ENCODE measurements at places on chromosomes 1 and 21.

GRCh38 chr1:28322194-28322593, 6.6 kb upstream of the MED18 start:
- no peak for DNase-seq

GRCh38 chr1:57796616-57797015, 372.8 kb upstream of the DAB1 start:
- DNase-seq = no peak

DNA sequence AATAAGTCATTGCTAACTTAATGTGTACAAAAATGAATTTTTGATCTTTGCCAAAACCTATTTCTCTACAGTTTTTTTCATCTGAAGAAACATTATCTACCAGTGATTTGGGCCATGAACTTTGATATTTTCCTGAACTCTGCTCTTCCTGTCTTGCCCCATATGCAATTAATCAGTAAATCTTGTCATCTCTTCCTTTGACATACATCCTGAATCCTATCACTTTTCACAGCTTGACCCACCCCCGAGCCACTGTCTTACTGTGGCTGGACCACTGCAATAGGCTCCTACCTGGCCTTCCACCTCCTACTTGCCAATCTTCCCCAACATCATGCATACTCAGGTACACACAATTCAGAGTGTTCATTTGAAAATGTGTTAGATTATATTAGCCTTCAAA, 46.4 kb downstream of the RGS13 start:
- no peak for DNase-seq

DNA sequence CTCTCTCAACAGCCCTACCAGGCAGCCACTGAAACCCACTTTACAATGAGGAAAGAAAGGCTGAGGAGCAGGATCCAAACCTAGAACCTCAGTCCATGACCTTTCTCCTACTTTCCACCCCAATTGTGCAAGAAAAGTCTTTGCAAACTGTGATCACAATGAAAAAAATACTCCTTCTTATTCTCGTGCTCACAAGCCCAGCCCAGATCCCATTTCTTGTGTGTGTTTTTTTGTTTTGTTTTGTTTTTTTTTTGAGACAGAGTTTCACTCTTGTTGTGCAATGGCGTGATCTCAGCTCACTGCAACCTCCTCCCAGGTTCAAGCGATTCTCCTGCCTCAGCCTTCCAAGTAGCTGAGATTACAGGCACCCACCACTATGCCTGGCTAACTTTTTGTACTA, 97.7 kb downstream of the CRYAA start:
- no peak for DNase-seq

GRCh38 chr1:161096530-161096929, 1.6 kb upstream of the KLHDC9 start:
- DNase-seq = no peak

DNA sequence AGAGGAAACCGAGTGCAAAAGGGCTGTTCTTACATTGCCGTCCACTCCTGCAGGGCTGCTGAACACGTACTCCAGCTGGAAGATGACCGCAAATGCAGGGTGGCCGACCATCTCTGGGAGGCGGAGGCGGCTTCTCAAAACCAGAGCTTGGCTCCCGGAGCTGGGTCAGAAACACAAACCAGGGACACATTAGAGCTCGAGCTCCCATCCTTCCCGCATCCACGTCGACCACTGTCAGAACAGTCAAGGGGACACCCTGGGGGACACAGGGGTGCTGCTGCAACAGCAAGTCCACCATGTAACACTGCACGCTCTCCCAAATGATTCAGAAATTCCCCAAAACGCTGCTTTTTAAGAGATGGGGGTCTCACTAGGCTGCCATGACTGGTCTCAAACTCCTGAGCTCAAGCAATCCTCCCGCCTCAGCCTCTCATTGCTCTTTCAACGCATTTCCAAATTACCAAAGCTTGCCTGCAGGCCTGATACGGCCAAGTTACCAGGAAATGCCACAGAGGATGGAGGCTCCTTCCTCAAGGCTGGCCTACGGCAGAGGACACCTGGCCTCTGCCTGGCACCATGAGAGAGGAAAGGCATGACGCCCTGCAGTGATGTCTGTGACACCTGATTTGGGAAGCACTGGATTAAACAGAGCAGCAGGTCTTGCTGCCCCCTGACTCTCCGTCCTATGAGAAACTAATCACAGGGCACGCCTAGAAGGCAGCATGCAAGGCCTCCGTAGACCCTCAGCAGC, 45.0 kb downstream of the NPHP4 start:
- no peak for DNase-seq

DNA sequence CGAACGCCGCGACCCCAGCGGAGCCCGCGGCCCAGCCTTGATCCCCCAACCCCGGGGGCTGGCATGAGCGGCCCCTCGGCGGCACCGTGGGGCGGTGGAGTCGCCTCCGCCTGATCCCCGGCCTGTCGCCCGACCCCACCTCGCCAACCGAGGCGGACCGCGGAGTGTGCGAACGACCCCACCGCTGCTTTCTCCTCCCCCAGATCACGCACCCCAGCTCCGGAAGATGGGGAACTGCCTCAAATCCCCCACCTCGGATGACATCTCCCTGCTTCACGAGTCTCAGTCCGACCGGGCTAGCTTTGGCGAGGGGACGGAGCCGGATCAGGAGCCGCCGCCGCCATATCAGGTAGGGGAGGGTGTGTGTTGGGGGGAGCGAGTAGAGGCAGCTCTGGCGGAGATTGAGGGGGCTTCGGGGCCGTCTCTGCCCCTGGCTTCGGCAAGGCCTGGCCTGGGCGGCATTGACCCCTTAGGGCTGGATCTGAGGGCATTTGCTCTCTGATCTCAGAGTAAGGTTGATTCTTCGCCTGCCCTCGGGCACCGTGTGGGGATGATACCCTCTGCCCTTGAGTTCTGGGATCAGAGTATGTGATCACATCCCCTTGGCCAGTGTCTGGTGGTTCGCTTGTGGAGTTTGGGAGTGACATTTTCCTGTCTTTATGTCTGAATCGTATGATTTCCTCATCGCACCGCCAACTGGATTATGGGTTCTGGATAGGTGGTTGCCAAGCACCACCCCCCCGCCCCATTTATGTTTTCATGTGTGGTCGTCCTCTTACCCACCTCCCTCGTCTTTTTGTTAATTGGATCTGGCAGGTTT, 668 bp downstream of the RNF11 start:
- peak; percentile 14 for DNase-seq

DNA sequence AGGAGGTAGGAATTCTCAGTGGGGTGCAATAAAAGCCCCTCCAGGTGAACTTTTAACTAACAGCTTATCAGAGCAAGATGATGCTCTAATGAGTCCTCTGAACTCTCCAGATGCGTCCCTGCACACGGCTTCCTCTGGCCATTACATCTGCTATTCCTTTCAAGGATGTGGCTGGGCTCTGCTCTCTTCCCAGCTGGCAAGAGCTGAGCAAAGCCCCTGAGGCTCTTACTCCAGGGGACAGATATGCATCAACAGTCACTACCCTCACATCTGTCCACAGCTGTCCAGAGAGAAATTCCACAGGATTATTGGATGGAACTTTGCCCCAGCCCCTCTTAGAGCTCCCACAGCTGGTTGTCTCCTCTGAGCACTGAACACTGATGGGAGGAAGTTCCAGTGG, 267.8 kb downstream of the C1orf94 start:
- no peak for DNase-seq

- no peak for DNase-seq
Observed at GRCh38 chr1:5734414-5734813, 257.8 kb downstream of the NPHP4 start.

GRCh38 chr1:2415801-2416208, 3.4 kb upstream of the PEX10 start:
- DNase-seq = no peak

DNA sequence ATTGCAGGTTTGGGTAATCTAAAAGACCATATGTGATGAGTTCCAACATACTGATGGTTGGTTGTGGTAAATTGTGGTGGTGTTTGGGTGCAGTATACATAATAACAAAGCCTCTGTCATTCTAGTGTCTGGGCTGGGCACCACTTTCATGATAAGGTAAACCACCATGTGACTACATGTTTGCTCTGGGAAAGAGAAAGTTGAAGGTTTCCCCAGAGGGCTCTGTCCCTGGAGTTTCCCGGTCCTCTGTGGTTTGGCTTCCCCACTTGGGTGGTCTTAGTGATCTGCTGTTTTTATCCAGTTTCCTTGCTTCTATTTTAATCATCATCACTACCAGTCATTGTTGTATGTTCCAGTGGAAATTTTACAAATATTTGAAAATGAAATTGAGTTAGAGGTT, 55.9 kb upstream of the TSPAN2 start:
- DNase-seq = no peak

GRCh38 chr1:217977943-217978342, 307.1 kb upstream of the RRP15 start:
- DNase-seq = no peak

DNA sequence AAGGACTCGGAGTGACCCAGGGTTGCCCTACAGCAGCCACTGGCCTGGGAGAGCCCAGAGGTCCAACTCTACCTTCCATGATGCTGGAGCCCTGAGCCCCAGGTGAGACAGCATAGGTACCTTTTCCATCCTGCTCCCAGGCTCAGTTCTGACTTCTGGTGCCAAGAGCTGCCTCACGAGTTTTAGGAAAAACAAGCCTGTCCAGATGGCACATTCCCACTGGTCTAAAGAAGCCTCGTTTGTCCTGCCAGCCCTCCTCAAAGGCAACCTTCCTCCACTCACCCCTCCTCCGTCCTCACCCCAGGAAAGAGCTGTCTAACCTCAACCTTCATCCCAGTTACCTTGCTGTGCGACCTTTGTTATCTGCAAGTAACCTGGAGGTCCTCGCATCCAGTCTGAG, 53.5 kb upstream of the PRELP start:
- no peak for DNase-seq

DNA sequence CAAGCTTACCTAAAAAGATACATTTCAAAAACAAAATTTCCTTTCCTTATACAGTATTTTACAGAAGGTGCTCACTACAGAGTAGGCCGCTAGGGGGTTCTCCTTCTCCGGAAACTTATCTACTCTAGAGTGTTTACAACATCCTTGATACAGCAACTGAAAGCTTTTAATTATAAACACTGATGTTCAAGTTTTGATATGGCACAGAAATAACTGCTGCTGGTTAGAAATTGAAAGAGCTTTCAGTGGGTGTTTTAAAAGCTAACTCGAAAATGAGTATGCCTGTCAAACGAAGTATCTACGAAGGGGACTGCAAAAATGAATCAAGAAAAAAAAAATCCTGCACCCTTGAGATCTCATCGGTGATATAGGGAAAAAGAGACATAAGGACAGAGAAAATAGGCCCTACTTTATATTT, 1.0 kb downstream of the YOD1 start:
- DNase-seq = peak; percentile 33

GRCh38 chr1:108828074-108828961, 28.6 kb downstream of the AKNAD1 start:
- peak; percentile 38 for DNase-seq

DNA sequence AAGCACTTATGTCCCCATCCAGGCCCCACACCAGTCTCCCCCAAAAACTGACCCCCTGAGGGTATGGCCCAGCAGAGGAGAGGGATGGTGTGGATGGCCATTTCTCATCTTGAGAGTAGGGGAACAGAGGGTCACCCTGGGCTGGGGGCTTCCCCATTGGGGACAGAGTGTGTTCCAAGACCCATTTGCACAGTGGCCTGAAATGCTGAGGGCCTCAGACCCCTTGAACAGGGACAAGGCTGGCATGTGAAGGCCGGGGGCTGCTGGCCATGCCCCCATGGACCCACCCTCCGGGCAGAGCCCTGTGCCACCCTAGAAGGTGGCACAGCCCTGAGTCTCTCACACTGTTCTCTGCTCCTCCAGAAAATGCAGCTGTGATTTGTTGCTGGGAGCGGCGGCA, 8.0 kb downstream of the CTRC start:
- DNase-seq = no peak

GRCh38 chr21:41536076-41536826, 28.3 kb upstream of the TMPRSS2 start:
- DNase-seq = no peak

DNA sequence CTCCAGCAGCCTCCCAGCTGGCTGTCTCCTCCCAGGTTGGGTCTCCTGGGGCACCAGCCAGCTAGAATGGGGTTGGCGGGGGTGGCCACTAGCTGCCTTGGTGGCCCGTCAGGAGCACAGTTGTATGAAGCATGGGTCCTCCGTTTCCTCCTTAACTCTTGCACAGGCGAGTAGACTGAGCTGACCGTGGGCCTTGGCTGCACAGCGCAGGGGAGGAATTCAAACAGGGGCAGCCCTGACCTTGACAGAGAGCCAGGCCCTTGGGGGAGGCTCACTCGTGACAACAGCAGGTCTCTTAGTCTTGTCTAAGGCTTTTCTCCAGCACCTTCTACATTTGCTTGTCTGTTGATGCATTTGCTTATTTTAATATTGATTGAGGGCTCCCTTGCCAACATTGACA, 114.1 kb downstream of the PRDM2 start:
- no peak for DNase-seq

- DNase-seq = no peak
Observed at GRCh38 chr1:182121787-182122186, 60.3 kb upstream of the ZNF648 start.

DNA sequence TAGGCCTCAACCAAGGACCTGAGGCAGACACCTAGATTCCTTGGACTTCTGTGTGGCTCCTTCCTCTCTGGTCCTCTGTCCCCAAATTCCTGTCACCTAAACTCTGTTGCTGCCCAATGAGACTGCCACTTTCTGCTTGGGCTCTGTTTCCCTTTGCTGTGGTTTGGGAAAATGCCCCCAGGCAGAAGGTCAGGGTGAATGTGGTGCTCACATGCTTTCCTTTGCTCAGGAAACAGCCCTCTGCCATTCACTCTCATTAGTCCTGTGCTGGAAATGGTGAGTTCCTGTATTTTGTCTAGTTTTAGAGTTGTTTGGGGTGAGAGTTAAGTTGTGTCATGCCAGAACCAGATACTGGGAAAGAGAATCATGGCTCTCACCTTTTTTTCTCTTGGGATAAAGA, 22.7 kb upstream of the SHE start:
- no peak for DNase-seq

- no peak for DNase-seq
Observed at GRCh38 chr1:2645143-2645542, 12.3 kb upstream of the MMEL1 start.

- no peak for DNase-seq
Observed at GRCh38 chr21:34926803-34927467, 122.2 kb downstream of the RUNX1 start.

DNA sequence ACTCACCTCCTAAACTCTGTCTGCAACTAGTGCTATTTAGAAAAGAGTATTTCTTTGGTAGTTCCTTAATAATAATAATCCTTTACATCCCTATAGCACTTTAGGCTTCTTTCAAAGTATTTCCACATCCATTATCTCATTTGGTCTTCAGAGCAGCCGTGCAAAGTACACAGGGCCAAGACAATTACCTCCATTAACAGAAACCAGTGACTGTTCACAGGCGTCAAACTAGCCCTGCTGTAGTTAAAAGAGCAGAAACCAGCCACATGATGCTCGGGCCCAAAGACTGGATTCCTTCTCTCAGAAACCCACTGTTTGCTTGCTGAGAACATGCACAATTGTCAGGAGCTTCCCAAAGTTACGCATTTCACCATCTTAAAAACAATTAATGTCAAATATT, 396.0 kb upstream of the DAB1 start:
- DNase-seq = no peak

GRCh38 chr1:54297596-54298283, 97.8 kb downstream of the MRPL37 start:
- DNase-seq = no peak

Measured in activated T-cell treated with anti-CD3 and anti-CD28 coated beads for 4 hours (primary cell).